ENCODE measurements at places on chromosomes 4 and X.

- no peak for DNase-seq
These were observed 164.0 kb upstream of the MBNL3 start for GRCh38 chrX:132652871-132653270.

- DNase-seq = no peak
These were observed 38.5 kb downstream of the TRMT44 start for GRCh38 chr4:8478801-8479744.

- no peak for DNase-seq
These were observed 21.9 kb downstream of the MAOA start for GRCh38 chrX:43677993-43678392.

DNA sequence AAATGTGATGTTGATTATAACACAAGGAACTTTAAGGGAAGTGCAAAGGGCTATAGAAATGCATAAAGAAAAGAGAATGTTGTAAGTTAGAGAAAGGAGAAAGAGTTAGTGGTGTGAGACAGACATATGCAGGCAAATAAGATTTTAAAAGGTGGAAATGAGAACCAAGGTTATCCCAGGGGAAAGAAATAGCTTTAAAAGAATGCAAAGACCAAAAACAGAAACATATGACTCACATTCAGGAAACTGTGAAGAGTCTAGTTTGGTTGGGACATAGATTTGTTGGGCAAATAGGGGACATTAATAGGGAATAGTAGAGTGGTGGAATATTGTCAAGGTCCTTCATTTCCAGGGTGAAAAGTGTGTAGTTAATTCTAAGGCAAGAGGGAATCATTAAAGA, 52.4 kb downstream of the MAPK10 start:
- DNase-seq = no peak

DNA sequence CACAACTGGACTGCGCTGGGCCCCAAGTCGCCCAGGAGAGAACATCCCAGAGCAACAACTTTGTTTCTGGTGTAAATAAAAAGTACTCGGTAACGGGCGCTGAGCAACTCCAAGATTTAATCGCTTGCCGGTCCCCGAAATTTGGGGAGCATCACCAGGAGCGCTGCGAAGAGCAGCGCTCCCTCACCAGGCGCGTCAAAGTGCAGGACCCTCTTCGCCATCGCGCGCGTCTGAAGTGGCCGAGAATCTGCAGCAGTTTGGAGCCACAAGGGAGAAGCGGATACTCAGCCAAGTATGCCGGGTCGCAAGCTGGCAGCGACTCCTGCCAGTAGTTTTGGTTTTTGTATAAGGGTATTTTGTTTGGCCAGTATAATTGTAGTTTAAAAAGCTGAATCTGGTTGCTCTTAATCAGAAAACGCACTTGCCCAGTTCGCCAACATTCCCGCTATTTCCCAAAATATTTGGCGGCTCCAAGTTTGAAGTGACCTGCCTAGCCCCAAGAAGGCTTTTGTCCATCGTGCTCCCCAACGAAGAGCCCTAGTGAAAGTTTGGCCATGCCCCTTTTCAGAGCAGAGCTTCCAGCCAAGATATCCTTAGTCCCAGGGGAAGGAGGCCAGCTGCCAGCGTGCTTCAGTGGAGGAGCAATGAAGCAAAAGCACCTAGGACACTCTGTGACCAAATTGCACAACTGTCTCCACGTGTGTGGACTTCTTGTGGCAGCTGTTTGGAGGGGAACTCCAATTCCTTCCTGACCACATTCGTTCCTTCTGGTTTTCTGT, 557 bp upstream of the KDR start:
- DNase-seq = no peak

DNA sequence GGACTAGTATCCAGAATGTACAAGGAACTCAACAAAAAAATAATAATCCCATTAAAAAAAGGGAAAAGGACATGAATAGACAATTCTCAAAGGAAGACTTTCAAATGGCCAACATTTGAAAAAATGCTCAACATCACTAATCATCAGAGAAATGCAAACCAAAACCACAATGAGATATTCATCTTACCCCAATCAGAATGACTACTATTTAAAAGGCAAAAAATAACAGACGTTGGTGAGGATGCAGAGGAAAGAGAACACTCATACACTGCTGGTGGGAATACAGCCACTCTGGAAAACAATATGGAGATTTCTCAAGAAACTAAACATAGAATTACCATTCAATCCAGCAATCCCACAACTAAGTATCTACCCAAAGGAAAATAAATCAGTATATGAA, 133.1 kb downstream of the KDR start:
- no peak for DNase-seq

GRCh38 chrX:38985375-38985774, 184.1 kb downstream of the MID1IP1 start:
- peak; percentile 2 for DNase-seq

DNA sequence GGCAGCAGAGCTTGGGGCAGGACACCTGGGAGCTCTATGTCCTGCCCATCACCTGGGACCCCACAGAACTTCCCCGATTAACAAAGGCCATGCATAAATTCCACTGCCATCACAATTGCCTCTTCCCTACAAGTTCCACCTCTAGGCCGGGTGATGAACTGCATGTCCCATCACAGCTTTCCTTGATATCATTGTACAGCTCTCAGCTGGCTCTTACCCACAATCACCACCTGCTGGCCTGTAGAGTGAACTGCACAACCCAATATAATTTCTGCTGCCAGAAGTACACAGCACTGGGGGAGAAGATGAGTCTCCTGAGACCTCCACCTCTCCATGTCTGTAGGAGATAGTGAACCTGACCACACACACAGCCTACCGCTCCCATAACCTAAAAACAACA, 285.0 kb upstream of the AADAT start:
- no peak for DNase-seq

Data from activated CD4-positive, alpha-beta T cell treated with anti-CD3 and anti-CD28 coated beads for 4 hours (primary cell).